H4 (cell line): ENCODE measurements at places on chromosomes 16 and 17.

DNA sequence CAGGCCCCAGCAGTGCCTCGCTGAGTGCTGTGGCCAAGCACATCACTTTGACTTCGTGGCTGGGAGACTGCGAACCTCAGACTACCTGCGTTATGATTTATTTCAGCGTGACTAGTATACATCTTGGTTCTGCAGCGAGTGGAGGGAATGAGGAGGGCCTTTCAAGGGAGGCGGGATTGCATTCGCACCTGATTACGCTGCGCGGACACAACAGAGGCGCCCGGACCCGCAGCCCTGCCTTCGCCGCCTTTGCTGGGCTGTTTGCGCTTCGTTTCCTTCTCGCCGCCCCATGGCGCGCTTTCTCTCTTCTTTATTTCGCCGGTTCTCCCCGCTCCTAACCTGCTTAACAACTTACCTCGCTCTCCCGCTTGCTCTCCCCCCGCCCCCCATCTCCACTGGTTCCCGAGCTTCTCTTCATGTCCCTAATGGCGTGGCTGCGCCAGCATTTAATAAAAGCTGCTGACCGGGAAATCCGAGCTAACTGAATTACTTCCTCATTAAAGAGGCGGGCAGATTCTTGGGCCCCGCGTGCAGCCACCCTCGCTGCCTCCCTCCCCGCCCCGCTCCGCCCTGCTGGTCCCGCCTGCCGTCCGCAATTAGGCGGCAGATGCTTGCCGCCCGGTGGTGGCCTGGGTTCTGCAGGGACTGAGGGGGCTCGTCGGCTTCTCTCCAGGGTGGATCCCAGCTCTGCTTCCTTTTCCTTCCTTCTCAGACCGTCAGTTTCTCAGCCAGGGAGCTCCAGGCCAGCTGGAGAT lies 257.6 kb upstream of the SDK2 start:
- no peak for DNase-seq

GRCh38 chr16:72989579-72990551 lies 58.1 kb downstream of the ZFHX3 start:
- DNase-seq = peak; percentile 82

DNA sequence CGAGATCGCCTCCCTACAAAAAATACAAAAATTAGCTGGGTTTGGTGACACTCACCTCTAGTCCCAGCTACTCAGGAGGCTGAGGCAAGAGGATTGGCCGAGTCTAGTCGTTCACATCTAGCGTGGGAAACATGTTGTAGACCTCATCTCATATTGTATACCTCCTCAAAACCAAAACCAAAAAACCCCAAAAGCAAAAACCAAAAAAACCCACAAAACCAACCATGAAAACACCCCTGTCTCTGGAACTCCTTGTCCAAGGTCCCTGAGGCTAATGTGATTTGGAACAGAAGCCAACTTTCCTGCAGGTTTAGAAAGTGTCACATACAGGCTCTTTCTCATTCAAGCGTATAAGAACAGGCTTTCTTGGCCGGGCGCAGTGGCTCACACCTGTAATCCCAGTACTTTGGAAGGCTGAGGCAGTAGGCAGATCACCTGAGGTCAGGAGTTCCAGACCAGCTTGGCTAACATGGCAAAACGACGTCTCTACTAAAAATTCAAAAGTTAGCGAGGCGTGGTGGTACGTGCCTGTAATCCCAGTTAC lies 29.0 kb downstream of the RAB11FIP3 start:
- no peak for DNase-seq

DNA sequence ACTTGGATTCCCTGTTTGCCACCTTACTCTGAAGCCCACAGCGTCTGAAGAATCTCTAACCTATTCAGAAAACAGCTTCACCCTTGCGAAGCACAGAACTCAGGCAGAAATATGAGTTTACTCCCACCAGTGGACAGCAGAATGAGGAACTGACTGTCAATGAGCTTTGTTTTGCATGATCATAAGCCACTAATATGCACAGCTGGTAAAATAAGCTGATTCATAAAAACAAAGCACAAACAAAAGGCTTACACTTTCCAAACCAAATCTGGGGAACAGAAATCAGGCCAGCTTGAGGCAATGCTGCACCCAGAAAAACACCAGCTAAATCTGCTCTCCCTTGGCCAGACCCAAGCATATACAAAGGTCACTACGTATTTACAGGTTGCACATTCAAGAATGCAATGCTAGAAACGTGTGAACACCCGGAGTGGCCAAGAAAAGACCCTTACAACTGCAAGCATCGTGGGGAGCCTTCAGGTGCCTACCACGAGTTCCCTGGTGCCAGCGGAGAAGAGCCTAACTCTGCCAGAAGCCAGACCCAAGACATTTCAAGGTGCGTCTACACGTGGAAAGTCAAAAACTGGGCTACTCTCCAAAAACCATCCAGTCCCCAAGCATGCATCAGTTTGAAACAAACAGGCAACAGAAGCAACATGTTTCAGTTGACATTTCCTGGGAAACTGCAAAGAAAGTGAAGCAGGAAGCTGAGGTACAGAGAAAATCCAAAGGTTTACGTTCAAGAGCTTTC lies 207.1 kb downstream of the ZFHX3 start:
- no peak for DNase-seq

GRCh38 chr17:4215882-4216570 lies 47.8 kb downstream of the ANKFY1 start:
- no peak for DNase-seq

DNA sequence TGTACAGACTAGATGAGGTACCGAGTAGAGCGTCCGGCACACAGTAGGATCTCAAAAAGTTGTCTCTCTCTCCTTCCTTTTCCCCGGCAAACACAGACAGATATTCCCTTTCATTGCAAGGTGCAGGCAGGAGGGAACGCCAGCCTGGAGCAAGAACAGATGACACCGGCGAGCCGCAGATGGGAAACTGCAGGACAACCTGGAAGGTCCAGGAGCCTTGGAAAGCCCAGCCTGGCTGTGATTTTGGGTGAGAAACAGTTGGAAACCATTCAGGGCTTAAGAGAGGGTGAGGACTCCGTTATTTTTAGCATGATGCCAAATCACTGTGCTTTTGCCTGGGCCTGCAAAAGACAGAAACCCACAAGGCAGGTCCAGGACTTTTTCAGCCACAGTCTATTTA lies 7.3 kb downstream of the CDH11 start:
- DNase-seq = no peak

GRCh38 chr16:87618216-87618615 lies 15.9 kb downstream of the JPH3 start:
- no peak for DNase-seq

- no peak for DNase-seq
Observed at GRCh38 chr17:19533036-19533717, 477 bp upstream of the SLC47A1 start.

DNA sequence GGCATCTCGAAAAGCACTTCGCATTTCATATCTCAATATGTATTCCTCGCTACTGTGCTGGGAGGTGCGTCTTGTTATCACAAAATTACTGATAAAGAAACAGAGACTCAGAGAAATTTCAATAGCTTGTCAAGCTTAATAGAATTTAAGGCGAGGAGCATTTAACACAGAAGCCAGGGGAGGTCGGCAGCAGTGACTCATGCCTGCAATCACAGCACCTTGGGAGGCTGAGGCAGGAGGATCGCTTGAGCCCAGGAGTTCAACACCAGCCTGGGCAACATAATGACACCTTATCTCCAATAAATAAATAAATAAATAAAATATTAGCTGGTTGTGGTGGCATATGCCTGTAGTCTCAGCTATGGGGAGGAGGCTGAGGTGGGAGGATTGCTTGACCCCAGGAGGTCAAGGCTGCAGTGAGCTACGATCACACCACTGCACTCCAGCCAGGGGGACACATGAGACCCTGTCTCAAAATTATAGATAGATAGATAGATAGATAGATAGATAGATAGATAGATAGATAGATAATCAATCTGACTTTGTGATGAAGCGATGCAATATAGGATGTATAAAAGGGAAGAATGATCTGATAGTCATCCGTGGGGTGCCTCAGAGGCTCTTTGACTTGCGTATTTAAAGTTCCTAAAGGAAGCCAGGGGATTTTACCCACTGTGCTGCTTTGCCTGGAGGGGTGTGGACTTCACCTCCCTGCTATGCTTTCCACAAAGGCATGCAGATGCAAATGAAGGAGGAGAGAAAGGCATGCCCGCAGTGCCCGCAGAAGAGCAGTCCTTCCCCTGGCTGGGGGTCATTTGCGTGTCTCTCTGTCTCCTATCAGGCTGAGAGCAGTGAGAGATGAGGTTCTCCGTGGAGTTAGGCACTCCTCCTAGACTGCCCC lies 15.9 kb upstream of the USP10 start:
- DNase-seq = no peak

DNA sequence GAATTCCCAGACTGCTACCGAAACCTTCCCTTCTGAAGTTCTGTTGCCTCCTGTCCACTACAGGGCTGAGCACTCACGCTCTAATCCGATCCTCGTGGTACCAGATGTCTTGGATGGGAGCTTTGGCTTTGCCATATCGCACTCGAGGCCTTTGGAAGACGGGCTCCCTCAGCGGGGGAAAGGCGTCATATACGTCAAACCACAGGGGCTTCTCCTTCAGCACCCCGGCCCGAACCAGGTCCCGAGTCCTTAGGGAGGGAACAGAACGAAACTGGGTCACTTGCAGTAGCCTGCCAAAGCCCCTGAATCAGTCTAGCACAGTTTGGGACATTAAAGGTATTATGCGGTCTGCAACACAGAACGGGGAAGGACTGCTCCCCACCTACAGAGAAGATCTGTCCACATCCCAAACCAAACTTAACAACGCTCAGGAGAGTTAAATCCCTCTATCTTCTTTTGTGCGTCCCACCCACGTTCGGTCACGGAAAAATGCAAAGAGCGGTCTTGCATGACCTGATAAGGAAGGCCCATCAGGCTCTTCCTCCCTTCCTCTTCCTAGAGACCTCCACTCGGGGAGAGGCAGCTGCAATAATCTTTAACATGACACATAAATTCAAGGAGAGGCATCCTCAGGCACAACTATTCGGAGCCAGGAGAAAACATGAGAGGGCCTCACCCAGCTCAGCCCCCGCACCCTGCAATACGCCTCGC lies 526 bp downstream of the MRPS23 start:
- DNase-seq = no peak

DNA sequence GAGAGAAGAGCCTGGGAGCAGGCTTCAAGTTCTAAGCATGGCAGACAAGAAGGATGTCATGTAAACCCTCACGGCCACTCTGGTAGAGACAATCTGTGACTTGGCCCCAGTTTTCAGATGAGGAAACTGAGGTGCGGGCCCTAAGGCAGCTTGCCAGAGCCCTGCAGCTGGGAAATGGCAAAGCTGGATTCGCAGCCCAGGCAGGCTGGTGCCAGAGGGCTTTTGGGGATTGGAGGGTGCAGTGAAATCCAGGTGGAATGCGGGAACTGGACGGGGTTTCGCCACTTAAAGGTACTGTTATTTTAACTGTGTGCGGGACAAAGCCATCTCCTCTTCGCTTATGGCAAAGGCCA lies 477 bp upstream of the OSGIN1 start:
- peak; percentile 81 for DNase-seq

GRCh38 chr17:68868708-68869107 lies 86.5 kb downstream of the ABCA8 start:
- DNase-seq = no peak

- DNase-seq = no peak
Observed at GRCh38 chr16:71966932-71967331, 33.3 kb downstream of the PKD1L3 start.

DNA sequence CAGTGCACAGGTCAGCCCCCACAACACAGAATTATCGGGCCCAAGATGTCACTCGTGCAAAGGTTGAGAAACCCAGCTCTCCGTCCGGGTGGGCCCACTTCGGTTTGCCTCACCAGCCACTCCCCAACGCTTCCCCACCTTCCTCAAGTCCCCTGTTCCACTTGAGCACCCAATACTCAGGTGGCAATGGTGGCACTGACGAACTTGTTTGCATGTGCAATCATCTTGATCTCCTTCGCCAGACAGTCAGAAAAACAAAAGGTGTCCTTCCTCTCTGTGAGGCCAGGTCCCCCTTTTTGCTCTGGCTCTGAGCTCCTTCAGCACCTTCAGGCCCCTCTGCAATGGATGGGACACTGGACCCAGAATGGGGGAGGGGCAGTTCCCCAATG lies 3.7 kb downstream of the GGA2 start:
- no peak for DNase-seq

DNA sequence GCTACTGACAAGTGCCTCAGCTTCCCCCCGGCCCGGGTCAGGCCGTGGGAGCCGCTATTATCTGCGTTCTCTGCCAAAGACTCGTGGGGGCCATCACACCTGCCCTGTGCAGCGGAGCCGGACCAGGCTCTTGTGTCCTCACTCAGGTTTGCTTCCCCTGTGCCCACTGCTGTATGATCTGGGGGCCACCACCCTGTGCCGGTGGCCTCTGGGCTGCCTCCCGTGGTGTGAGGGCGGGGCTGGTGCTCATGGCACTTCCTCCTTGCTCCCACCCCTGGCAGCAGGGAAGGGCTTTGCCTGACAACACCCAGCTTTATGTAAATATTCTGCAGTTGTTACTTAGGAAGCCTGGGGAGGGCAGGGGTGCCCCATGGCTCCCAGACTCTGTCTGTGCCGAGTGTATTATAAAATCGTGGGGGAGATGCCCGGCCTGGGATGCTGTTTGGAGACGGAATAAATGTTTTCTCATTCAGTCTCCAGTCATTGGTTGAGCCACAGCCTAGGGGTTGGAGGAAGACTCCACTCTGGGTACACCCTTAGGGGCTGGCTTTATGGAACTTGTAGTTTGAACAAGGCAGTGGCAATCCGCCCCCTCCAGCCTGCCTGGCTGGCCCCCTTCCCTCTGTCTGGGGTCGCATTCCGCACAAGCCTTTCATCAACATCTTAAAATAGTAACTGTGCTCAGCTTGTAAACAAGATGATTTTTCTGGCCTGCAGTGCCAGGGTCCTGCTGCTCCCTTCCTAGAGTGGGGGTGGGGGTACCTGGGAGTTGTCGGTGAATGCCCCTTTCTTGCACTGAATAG lies 4.1 kb downstream of the SYNGR2 start:
- DNase-seq = no peak

GRCh38 chr17:64718058-64718457 lies 56.0 kb upstream of the SMURF2 start:
- no peak for DNase-seq

GRCh38 chr16:65021852-65022595 lies 99.8 kb downstream of the CDH11 start:
- no peak for DNase-seq

- DNase-seq = no peak
Observed at GRCh38 chr17:44628243-44629188, 27.8 kb upstream of the MEIOC start.

DNA sequence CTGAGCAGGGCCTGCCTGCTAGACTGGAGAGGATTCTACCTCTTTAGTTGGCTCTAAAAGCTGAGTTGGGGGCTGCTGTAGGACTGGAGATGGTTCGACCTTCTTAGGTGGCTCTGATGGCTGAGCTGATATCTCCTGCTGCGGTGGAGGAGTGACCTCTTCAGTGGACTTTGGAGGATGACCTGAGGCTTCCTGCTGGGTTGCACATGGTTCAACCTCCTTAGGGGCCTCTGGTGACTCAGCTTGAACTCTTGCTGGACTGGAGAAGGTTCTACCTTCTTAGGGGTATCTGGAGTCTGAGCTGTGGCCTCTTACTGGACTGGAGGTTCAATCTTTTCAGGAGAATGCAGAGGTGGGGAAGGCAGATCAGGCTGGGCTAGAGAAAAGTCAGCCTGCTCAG lies 48.9 kb upstream of the TMEM97 start:
- no peak for DNase-seq

GRCh38 chr17:56637254-56637653 lies 43.8 kb downstream of the NOG start:
- DNase-seq = no peak
